ENCODE measurements at places on chromosomes 13 and 19.

DNA sequence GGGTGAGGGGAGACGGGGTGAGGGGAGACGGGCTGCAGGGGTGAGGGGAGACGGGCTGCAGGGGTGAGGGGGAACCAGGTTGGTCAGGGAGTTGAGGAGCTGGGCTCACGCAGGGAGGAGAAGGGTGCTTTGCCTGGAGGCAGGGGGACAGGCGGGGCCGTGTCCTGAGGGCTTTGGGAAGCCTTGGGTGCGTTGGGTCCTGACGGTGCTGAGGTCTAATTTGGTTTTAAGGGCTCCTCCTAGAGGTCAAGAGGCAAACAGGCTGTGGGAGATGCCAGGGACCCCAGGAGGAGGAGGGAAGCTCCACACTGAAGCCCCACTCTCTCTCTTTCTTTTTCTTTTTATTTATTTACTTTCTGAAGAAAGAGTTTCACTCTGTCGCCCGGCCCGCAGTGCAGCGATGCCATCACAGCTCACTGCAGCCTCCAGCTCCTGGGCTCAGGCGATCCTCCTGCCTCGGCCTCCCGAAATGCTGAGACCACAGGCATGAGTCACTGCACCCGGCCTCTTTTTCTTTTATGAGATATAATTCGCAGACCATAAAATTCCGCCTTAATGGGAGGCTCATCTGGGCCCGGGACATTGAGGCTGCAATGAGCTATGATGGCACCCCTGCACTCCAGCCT is 9.3 kb upstream of the MISP start:
- no peak for DNase-seq

- DNase-seq = peak; percentile 73
These were observed at the start of gene TMEM221 for GRCh38 chr19:17448131-17448967. TSS of gene TMEM221 (minus strand) at chr19:17448668. CDS start at chr19:17448462, 206 bp downstream.

DNA sequence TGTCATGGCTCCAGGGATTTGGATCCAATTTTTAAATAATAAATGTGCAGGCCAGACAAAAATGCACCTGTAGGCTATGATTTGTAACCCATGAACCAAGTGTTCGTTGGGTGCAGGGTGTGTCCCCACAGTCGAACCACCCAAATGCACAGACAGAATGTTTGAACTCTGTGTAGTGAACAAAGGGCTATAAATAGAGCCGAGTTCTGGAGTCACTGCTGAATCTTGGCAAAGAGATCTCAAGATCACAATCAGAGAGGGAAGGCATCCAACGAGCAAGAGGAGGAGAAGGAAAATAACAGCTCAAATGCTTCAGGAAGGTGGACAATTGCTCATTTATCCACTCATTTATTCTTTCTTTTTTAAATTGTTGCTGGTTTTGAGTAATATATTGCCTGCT is 547.9 kb downstream of the FGF9 start:
- DNase-seq = no peak

- DNase-seq = no peak
These were observed 171.0 kb downstream of the GPC6 start for GRCh38 chr13:93397619-93398018.

All from right hindlimb (tissue), 1 donor.